Testis (tissue), 5 donors: ENCODE measurements at places on chromosomes 16 and 17.

- peak; percentile 40 for DNase-seq
Measured at GRCh38 chr16:29926711-29927052, 656 bp upstream of the KCTD13 start.

GRCh38 chr16:12095275-12096156 lies 119.0 kb downstream of the SNX29 start:
- DNase-seq: peak; percentile 80

DNA sequence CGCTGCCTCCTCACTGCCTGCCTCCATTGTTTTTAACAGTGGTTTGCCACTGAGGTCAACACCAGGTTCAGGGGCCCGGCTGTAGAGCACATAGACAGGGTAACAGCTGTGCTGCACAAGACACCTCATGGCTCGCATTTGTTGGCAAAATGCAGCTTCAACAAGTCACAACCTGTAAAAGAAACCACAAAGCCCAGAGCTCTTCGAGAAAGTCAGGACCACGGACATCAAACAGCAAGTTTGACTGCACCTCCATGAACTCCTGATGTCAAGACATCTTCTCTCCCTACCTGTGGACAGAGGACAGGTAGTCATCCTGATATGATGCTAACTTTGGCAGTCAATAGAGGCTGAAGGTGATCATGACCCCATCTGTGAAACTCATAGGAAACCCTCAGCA lies 142.4 kb upstream of the SOX9 start:
- no peak for DNase-seq

DNA sequence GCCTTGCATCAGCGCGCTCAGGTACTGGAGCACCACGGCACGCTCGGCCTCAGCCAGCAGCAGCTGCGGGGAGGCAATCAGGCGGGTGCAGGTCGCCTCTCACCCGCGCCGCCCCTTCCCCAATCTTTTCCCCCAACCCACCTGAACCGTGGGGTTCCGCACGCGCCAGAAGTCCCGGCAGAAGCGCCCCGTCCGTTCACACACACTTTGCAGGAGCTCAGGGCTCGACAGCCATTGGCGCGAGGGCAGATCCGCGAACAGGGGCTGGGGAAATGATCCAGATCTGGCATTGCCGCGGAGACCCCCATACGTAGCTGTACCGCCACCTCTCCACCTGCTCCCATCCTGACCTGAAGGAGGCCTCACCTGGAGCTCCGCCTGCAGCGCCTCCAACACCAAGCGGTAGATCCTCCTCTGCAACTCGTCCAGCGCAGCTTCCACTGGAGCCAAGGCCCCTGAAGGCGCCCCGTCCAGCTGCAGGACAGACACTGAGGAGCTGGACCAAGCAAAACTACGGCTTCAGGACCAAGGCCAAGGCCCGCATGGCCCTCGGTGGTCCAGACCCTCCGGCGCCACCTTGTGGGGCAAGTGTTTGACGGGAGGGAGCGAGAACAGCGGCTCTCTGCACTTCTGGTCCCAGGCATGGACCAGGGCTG lies 1.4 kb upstream of the MATCAP1 start:
- peak; percentile 95 for DNase-seq

- DNase-seq: no peak
Measured at GRCh38 chr16:82331397-82331796, 161.4 kb upstream of the MPHOSPH6 start.

- peak; percentile 92 for DNase-seq
Measured at GRCh38 chr16:50806099-50807062, 64.5 kb downstream of the CYLD start.

DNA sequence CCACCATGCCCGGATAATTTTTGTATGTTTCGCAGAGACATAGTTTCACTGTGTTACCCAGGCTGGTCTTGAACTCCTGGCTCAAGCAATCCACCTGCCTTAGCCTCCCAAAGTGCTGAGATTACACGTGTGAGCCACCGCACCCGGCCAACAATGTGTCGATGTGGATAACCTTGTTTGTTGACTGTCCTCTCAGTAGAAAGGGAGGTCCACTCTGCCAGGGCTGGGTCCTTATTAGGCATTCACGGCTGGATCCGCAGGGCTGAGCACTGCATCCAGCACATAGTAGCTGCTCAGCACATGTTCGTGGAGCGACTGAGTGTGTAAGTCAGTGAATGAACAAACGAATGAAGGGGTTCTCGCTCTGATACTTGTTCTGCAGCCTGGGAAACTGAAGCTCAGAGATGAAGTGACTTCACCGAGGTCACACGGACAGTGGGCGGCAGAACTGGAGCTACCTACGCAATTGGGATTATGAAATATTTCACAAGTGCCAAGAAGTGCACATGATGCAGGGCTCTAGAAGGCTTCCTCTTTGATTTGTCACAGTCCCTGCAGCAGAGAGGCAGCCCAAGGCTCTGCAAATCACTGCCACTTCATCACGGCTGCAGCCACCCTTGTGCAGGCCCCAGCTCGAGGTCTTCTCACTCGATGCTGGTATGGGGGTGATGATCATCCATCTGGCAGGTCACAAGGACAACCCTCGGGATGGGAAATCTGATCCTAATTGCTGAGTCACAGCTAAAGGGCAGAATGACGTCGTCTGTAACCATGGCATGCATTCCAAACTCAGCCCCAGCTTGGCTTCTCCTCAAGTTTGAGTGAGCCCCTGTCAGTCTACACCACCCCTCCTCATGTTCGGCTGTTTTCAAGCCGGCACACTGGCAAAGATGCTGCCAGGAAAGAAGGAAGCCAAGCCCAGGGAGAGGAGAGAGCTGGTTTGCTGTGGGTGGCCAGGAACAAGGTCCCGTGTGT lies 28.0 kb upstream of the SNN start:
- DNase-seq: peak; percentile 82

GRCh38 chr17:79622122-79622601 lies 11.3 kb upstream of the RBFOX3 start:
- peak; percentile 11 for DNase-seq

- peak; percentile 47 for DNase-seq
Measured at GRCh38 chr17:17414341-17414805, 62.4 kb upstream of the MED9 start.

DNA sequence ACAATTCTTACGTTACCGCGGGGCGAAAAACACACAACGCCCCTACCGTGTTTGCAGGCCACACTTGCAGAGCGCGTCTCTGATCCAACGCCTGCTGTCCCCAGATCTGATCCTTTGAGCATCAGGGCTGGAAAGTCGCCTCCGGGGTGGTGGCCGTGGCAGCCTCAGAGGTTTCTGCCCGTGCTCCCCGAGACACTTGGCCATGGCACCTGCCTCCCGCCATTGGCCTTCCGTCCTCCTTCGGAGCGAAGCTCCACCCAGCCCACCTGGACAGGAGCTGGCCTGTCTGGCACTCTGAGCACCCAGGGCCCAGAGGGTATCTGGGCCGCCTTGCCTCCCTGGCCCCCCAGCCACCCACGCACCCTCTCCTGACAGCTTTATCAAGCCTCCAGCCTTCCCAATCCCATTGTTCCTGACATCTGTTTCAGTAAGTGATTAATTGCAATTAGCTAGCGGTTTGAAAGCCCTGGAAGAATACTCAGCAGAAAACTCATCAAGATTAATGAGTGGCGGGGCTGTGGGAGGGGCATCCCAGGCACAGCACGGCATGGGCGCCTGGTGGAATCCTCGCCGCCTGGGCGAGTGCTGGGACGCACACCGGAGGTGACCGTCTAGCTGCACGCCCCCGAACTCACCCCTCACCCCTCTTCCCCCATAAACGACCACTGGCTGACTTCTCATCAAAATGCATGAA lies 181.5 kb upstream of the GSE1 start:
- no peak for DNase-seq

DNA sequence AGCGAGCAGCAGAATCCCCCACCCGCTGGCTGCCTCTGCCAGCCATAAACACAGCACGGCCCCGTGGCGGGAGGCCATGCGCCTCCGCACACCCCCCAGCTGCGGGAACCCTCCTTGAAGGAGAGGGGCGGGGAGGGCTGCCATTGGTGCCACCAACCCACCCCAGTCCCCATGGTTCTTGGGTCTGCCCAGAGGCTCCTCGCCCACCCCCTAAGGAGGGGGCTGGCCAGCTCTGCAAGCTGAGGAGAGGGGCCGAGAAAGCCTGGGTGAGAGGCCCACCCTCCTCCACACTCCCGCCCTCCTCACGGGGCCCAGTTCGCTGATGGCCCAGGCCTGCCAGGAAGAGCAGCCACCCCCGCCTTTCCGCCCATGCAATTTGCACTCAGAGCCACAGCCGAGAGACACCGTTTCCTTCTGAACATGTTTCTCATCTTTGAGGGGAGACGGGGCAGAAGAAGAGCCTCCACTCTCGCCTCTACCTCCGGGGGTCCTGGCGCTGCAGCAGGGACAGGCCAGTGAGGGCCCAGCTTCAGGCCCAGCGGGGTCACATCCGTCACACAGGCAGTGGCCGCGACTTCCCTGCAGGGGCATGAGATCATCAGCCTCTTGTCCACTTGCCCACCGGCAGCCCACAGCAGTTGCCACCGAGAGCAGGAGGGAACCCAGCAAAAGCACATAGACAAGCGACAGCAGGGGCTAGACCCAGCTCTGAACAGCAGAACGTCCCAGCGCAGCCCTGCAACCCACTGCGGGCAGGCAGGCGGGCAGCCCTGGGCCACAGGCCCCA lies 23.0 kb downstream of the KATNB1 start:
- DNase-seq: no peak

DNA sequence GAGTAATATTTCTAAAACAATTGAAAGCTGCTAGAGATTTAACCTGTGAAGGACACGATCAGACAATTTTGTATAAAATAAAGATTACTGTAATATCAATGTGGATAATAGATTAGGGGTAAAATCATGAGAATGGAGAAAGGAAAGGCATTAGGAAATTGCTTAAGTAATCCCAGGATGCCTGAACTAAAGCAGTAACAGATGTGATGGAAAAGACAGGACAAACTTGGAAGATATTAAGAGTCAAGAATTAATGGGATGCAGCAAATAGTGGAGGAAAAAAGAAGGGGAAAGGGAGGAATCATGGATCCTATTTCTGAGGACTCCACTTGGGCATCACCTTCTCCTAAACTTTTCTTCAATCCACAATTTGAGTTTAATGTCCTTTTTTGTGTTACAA lies 437.1 kb upstream of the PMFBP1 start:
- no peak for DNase-seq

GRCh38 chr17:63337579-63337978 lies 108.5 kb downstream of the CYB561 start:
- no peak for DNase-seq

GRCh38 chr16:85420501-85421337 lies 192.4 kb upstream of the GSE1 start:
- peak; percentile 67 for DNase-seq

DNA sequence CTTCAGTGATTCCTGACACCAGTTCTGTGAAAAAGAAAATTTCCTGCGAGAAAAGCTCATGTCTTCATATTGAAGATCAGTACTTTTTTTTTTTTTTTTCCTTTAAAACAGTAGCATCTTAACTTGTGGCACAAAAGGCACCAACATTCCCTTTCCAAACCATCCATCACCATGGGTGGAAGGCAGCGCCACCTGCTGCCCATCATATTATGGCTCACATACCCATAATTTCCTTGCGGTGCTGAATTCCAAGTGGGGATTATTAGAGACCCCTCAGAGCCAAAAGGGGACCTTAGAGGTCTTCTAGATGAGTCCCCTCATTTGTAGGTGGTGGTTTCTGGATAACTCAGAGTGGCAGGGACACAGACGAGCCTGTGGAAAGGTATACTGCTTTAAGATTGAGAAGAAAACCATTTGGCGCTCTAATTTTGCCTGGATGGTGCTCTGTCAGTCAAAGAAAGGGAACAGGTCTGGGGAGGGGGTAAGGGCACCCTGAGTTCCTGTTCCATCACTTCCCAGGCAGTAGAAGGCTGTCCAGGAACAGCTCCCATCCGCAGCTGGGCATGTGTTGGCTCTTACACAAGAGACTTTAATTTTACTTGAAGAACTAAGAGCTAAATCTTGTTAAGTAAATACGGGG lies 7.9 kb upstream of the SOST start:
- DNase-seq: peak; percentile 83

DNA sequence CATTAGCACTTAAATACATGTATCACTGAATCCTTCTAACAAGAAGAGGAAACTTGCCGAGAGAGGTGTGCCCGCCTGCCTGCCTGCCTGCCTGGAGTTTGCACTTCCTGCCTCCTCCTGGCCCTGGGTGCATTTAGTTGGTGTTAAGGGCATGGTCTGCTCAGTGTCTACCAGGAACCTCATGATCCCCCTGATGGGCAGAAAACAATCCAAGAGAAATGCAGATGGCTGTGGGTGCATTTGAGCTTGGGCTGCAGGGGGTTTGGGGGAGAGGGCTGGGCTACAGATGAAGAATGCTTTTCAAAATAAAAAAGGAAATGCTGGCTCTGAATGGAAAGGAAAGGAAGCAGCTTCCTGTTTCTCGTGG lies 10.1 kb downstream of the KSR1 start:
- no peak for DNase-seq

DNA sequence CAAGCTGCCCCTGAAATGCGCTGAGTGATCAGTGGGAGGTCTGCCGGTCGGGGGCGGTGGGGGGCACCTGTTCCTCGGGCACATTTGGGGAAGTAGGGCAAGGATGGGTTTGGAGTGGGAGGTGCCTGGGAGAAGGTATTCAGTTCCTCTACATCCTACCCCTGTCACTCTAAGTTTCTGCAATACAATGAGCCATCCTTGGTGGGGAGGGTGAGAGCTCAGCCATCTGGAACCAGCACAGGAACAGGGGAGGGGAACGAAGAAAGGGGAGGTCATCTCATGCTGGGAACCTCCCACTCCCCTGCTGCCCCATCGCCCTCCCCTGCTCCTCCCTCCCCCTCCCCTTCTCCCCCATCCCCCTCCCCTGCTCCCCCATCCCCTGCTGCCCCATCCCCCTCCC lies 4.2 kb downstream of the DPH1 start:
- no peak for DNase-seq

- DNase-seq: no peak
Measured at GRCh38 chr17:57034807-57035754, 50.0 kb upstream of the AKAP1 start.

- DNase-seq: no peak
Measured at GRCh38 chr17:6090253-6090652, 20.1 kb downstream of the WSCD1 start.

DNA sequence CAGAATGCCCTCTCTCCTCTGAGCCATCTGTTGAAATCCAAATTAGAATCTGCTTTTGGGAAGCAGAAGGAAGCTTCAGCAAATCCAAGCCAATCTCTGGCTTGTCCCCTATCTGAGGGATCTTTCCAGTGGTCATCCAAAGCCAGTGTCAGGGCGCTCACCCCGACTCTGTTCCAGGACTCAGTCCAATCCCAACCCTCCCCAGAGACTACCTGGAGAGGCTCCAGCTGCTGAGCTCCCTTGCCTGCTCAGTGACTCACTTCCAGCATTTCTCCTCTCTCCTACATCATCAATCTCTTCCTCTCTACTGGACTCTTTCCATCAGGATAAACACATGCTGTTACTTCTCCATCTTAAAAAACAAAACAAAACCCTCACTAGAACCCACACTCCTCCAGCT lies 2.4 kb downstream of the MATCAP1 start:
- no peak for DNase-seq

DNA sequence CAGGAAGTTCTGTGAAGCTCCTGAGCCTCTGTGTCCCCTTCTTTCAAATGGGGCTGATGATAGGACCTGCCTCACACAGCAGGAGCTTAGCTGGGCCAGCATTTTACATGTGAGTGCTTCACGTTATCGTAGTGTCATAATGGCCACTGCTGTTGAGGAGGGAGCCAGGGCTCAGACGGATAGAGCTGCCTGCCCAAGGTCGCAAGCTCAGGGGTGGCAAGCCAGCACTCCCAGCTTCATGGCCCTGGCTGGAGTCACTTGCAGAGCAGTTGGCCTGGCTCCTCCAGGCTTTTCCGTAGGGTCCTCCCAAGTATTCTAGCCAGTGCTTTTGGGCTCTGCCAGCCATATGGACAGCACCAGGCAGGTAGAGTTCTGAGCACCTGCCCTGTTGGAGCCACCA lies 115.1 kb downstream of the SOCS1 start:
- no peak for DNase-seq
